ENCODE measurements at places on chromosomes 5 and 9. TPM values are rescaled to one million over a fixed set of nuclear protein-coding genes. Genes with fewer than 3 reads are reported as not detected.

- no peaks in the 10 kb centered on the region for H3K27me3 ChIP-seq
- H3K36me3 ChIP-seq: no peaks in the 10 kb centered on the region
- peaks cover 9% of the 10 kb centered on the region for H3K4me1 ChIP-seq
Observed at GRCh38 chr5:112183103-112183711, 235.9 kb downstream of the EPB41L4A start.

GRCh38 chr9:37746448-37747270 lies 6.9 kb upstream of the TRMT10B start:
- no peaks in the 10 kb centered on the region for H3K27me3 ChIP-seq
- no peak for DNase-seq
- H3K36me3 ChIP-seq: no peaks in the 10 kb centered on the region
- H3K27ac ChIP-seq: no peak overlapping the region
- H3K4me3 ChIP-seq: no peak overlapping the region
- peaks cover 5% of the 10 kb centered on the region for H3K4me1 ChIP-seq

GRCh38 chr9:20225826-20226225 lies 396.5 kb downstream of the MLLT3 start:
- H3K27ac ChIP-seq: no peak overlapping the region
- no peaks in the 10 kb centered on the region for H3K27me3 ChIP-seq
- no peaks in the 10 kb centered on the region for H3K36me3 ChIP-seq
- no peak for DNase-seq

- H3K27me3 ChIP-seq: no peaks in the 10 kb centered on the region
- no peak overlapping the region for H3K4me3 ChIP-seq
- DNase-seq: no peak
- peaks cover 86% of the 10 kb centered on the region for H3K36me3 ChIP-seq
Observed at GRCh38 chr9:132677976-132678375, 7.7 kb downstream of the GTF3C4 start.

GRCh38 chr9:10250219-10250618 lies 362.6 kb downstream of the PTPRD start:
- no peak overlapping the region for H3K4me3 ChIP-seq
- H3K27me3 ChIP-seq: no peaks in the 10 kb centered on the region
- DNase-seq: no peak
- no peaks in the 10 kb centered on the region for H3K36me3 ChIP-seq
- H3K27ac ChIP-seq: no peak overlapping the region

Gene TMEM252
- total RNA-seq: not detected

Gene FSTL4
- 5.0 TPM for total RNA-seq

GRCh38 chr9:116323012-116323411 lies 169.4 kb downstream of the PAPPA start:
- no peak overlapping the region for H3K27ac ChIP-seq
- DNase-seq: no peak
- H3K27me3 ChIP-seq: peaks cover 76% of the 10 kb centered on the region
- H3K36me3 ChIP-seq: no peaks in the 10 kb centered on the region
- no peak overlapping the region for H3K4me3 ChIP-seq
- H3K4me1 ChIP-seq: peaks cover 12% of the 10 kb centered on the region

GRCh38 chr9:137818286-137818685 lies 59.3 kb upstream of the CACNA1B start:
- no peak for DNase-seq
- no peak overlapping the region for H3K4me3 ChIP-seq
- H3K27me3 ChIP-seq: no peaks in the 10 kb centered on the region
- H3K4me1 ChIP-seq: no peaks in the 10 kb centered on the region
- H3K36me3 ChIP-seq: peaks cover 48% of the 10 kb centered on the region

Gene ACTL7B
- total RNA-seq: not detected

Gene HACD4
- total RNA-seq: 1.2 TPM

- H3K4me3 ChIP-seq: no peak overlapping the region
- no peaks in the 10 kb centered on the region for H3K27me3 ChIP-seq
- H3K27ac ChIP-seq: no peak overlapping the region
Observed at GRCh38 chr5:58929726-58930125, 346.9 kb downstream of the RAB3C start.

Gene OR13F1
- total RNA-seq: not detected

- no peaks in the 10 kb centered on the region for H3K27me3 ChIP-seq
- H3K27ac ChIP-seq: no peak overlapping the region
- no peaks in the 10 kb centered on the region for H3K4me1 ChIP-seq
- DNase-seq: peak; percentile 46
- peaks cover 13% of the 10 kb centered on the region for H3K36me3 ChIP-seq
Observed at GRCh38 chr5:98349251-98349989, 424.0 kb upstream of the RGMB start.

- H3K36me3 ChIP-seq: peaks cover 48% of the 10 kb centered on the region
- H3K27ac ChIP-seq: no peak overlapping the region
- no peak overlapping the region for H3K4me3 ChIP-seq
Observed at GRCh38 chr5:57184322-57184721, 10.5 kb downstream of the GPBP1 start.

- no peaks in the 10 kb centered on the region for H3K36me3 ChIP-seq
- no peak overlapping the region for H3K27ac ChIP-seq
- H3K27me3 ChIP-seq: no peaks in the 10 kb centered on the region
- H3K4me1 ChIP-seq: peaks cover 21% of the 10 kb centered on the region
- DNase-seq: no peak
- no peak overlapping the region for H3K4me3 ChIP-seq
Observed at GRCh38 chr5:160167624-160168165, 48.4 kb upstream of the PWWP2A start.

DNA sequence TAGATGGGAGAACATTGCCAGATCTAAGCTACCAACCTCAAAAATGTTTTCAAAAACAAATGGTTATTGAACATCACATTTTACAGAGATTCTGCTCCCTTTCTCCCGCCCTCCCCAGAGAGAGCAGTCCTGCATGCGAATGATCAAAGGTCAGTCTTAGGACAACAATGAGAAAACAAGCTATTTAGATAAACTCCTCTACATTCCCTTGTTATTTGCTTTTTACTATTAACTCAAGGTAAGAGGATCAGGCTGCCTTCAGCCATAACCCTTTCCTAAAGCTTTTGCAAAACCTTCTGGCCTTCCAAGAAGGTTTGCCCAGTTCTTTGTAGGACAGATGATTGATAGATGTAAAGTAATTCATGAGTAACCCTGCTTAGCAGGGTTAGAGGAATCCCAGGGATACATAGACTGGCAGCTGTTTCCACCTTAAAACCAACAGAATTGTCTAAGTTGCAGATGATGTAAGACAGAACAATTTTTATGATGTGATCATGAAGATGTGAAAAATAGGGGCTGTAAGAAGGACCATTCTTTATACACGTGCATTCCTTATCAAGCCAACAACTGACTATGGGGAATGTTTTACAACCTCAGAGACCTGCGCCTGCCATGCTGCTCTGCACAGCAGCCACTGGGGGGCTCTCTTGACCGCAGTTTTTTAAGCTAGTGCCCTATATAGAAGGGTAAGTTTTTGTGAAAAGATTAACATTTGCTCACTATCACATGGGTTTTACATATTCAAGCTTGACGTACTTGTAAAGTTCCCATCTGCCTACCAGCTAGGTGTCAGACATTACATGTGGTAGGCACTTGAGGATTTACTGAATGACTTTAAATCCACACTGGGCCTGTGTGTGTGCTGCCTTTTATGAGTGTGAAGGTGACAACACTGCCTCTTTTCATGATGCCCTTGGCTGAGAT lies 2.3 kb upstream of the ZNF782 start:
- DNase-seq: peak; percentile 92
- H3K4me1 ChIP-seq: peaks cover 30% of the 10 kb centered on the region
- no peaks in the 10 kb centered on the region for H3K27me3 ChIP-seq
- H3K4me3 ChIP-seq: peak overlapping the region; percentile 97
- no peak overlapping the region for H3K27ac ChIP-seq

- H3K4me3 ChIP-seq: no peak overlapping the region
- no peak overlapping the region for H3K27ac ChIP-seq
- no peak for DNase-seq
- no peaks in the 10 kb centered on the region for H3K4me1 ChIP-seq
Observed at GRCh38 chr5:40502736-40503135, 177.0 kb upstream of the PTGER4 start.

Gene GABRA1
- total RNA-seq: 1.6 TPM

Gene FOXI1
- total RNA-seq: 4.7 TPM

Gene KCNV2
- total RNA-seq: 1.2 TPM

DNA sequence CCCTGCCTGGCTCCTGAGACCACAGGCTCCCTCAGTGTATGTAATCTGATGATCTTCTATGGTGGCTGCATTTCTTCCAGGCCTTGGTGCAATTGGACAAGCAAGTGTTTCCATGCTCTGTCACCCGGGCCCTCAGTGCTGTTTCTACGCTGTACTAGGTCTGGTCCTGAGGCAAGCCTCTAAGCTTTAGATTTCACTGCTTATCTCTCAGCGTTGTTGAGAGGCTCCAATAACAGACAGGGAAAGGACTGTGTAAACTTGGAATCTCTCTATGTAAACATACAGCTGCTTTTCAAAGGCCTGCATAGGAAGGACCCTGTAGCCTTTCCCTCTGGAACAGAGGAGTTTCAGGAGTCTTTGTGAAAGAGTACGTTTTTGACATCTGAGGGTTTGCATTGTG lies 38.6 kb upstream of the NFIB start:
- peaks cover 9% of the 10 kb centered on the region for H3K4me1 ChIP-seq
- H3K4me3 ChIP-seq: no peak overlapping the region
- peaks cover 76% of the 10 kb centered on the region for H3K27me3 ChIP-seq
- H3K36me3 ChIP-seq: no peaks in the 10 kb centered on the region
- DNase-seq: no peak
- H3K27ac ChIP-seq: no peak overlapping the region

Gene TRAF1
- 3.0 TPM for total RNA-seq

GRCh38 chr5:98436667-98437066 lies 336.8 kb upstream of the RGMB start:
- no peak overlapping the region for H3K27ac ChIP-seq
- no peaks in the 10 kb centered on the region for H3K27me3 ChIP-seq
- DNase-seq: no peak
- H3K4me3 ChIP-seq: no peak overlapping the region
- peaks cover 12% of the 10 kb centered on the region for H3K36me3 ChIP-seq

DNA sequence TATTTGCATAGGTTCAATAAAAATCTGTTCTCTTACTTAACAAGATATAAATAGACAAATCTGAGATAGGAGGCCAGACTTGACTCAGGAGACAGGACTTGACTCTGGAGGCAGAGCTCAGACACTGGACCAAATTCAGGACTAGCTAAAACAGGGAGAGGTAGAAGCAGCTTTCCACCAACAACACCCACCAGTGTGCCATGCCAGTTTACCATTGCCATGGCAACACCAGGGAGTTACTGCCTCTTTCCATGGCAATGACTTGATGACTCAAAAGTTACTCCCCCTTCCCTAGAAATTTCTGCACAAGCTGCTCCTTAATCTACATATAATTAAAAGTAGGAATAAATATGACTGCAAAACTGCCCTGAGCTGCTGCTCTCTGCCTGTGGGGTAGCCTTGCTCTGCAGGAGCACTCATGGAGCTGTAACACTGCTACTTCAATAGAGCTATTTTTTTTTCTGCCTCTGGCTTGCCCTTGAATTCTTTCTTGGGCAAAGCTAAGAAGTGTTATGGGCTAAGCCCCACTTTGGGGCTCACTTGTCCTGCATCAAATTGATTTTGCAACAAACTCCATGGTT lies 473.0 kb downstream of the PLK2 start:
- peaks cover 11% of the 10 kb centered on the region for H3K27me3 ChIP-seq
- H3K4me3 ChIP-seq: no peak overlapping the region
- no peak for DNase-seq
- no peaks in the 10 kb centered on the region for H3K36me3 ChIP-seq

- H3K4me1 ChIP-seq: no peaks in the 10 kb centered on the region
- no peaks in the 10 kb centered on the region for H3K36me3 ChIP-seq
- H3K27ac ChIP-seq: peak overlapping the region; percentile 57
- no peaks in the 10 kb centered on the region for H3K27me3 ChIP-seq
Observed at GRCh38 chr9:89295400-89295799, 15.6 kb upstream of the CKS2 start.

Gene ADAMTS19
- 34.6 TPM for total RNA-seq

DNA sequence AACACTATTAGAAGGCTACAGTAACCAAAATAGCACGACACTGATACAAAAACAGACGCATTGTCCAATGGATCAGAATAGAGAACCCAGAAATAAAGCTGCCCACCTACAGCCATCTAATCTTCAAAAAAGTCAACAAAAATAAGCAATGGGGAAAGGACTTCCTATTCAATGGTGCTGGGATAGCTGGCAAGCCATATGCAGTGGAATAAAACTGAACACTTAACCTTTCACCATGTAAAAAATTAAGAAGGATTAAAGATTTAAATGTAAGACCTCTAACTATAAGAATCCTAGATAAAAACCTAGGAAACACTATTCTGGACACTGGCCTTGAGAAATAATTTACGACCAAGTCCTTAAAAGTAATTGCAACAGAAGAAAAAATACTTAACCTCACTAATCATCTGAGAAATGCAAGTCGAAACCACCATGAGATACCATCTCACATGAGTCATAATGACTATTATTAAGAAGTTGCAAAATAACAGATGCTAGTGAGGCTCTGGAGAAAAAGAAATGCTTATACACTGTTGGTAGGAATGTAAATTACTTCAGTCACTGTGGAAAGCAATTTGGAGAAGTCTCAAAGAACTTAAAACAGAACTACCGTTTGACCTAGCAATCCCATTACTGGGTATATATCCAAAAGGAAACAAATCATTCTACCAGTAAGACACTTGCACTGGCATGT lies 203.3 kb upstream of the CDH9 start:
- H3K27me3 ChIP-seq: no peaks in the 10 kb centered on the region
- no peaks in the 10 kb centered on the region for H3K4me1 ChIP-seq
- H3K27ac ChIP-seq: no peak overlapping the region
- DNase-seq: no peak
- no peak overlapping the region for H3K4me3 ChIP-seq

GRCh38 chr5:82812575-82812974 lies 264.6 kb downstream of the TMEM167A start:
- H3K27ac ChIP-seq: no peak overlapping the region
- no peaks in the 10 kb centered on the region for H3K36me3 ChIP-seq
- no peaks in the 10 kb centered on the region for H3K27me3 ChIP-seq
- no peak overlapping the region for H3K4me3 ChIP-seq
- no peaks in the 10 kb centered on the region for H3K4me1 ChIP-seq
- DNase-seq: no peak

Gene SLC45A2
- not detected for total RNA-seq

Gene BAAT
- not detected for total RNA-seq

Gene SPINK5
- 2.2 TPM for total RNA-seq

GRCh38 chr5:137344723-137345322 lies 154.3 kb downstream of the SPOCK1 start:
- H3K27ac ChIP-seq: no peak overlapping the region
- H3K36me3 ChIP-seq: no peaks in the 10 kb centered on the region
- H3K4me1 ChIP-seq: no peaks in the 10 kb centered on the region
- H3K4me3 ChIP-seq: no peak overlapping the region

Gene AFAP1L1
- 0.93 TPM for total RNA-seq

Gene WNT8A
- 0.88 TPM for total RNA-seq

DNA sequence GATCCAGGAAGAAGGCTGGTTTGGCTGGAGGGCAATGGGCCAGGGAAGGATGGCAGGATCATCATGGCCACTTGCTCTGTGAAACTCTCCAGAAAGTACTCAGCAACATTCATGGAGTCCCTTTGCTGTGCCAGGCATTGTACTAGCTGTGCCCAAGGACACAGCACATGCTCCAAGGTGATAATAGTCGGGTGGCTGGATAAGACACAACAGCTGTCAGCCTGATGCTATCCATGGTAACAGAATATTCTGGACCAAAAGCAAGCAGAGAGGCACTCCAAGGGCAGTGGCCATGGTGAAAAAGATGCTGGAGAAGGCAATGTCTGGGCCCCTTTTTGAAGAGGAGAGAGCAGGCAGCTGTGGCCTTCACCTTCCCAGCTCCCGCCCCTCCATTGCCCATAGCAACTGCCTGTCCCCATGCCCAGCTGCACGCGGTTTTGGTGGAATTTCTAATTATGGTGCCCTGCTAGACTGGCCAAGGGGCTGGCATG lies 113.8 kb upstream of the CPEB4 start:
- no peak overlapping the region for H3K4me3 ChIP-seq
- no peak overlapping the region for H3K27ac ChIP-seq
- H3K27me3 ChIP-seq: peaks cover 67% of the 10 kb centered on the region

Measured in endodermal cell (in vitro differentiated cells).